GM20000 (cell line): ENCODE measurements at places on chromosomes 11 and 22.

DNA sequence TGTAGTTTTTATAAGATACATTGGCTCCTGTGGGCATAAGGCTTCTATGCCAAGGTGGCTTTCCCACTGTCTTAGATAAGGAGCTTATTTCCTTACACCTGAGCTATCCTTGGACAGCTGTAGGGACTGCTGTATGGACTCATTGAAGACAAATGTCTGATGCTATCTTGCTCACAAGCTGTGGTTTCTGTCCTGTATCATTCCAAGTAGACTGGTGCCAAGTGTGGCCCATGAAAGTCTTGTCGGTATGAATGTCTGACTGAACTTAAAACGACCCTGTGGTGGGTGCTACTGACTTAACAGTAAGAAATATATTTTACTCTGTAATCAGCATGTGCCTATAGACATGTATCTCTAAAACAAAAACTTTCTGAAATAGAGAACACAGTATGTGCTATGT is 45.0 kb downstream of the LARGE2 start:
- DNase-seq, result no peak

DNA sequence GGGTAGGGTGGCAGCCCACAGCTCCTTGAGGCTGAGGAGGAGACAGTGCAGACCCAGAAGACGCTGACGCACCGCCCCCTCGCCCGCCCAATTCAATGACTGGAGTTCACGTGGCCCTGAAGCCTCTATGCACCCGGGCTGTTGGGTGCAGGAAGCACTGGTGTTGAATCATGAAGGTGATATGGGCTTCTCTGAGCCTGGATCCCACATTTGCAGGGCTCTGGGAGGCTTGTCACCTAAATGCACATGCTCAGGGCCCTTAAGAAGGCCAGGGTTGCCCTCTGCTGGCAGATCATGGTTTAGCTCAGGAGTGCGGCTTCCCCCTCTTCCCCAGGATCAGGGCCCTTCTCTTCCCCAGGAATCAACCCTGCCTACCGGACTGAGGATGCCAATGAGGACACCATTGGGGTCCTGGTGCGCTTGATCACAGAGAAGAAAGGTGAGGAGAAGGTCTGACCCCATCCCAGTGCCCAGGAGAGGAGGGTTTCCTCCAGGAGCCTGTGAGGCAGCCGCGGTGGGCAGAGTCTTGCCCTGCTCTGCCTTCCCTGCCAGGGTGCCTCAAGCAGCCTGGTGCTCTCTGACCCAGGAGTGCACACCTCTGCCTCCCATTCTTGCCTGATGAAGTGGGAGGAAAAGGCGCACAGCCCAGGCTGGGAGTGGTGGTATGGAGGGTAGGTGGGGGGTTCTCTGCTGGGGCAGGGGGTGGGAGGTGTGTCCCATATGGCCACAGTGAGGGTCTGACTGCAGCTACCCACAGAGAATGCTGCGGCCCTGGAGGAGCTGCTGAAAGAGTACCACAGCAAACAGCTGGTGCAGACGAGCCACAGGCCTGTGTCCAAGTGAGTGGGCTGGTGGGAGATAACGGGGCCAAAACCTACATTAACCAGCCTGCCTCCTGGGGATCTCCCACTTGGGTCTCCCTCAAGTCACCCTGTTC is 17.5 kb downstream of the RELT start:
- DNase-seq, result peak; percentile 89

DNA sequence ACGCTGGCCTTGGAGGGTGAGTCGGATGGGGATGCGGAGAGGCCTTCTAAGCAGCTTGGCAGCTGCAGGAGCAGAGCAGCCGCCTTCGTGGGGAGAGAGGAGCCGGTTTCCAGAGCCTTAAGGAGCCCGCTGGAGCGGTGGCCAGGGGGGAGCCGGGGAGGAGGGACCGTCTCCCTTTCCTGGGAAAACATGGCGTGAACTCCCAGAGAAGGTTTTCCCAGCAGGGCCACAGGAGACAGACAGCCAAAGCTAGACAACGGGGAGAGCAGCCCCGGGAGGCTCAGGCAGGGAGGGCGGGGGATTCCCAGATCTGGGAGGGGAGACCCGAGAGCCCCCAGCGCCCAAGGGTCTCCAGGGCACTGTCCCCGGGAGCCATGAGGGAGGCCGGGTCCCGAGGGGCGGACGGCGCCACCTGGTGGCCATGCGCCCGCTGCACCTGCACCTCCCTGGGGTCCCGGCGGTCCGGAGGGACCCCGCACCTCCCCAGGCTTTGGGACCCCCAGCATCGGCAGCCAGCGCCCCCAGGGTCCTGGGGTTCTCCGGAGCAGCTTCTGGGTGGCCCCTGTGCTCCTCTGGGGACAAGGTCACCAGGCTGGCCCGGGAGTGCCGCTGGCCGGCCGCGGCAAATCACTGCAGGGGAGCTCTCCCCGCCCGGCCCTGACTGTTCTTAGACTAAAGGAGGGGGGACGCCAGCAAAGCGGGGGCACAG is 2.4 kb upstream of the SYT8 start:
- peak; percentile 90 for DNase-seq

GRCh38 chr11:11142430-11142829 is 210.6 kb downstream of the CSNK2A3 start:
- no peak for DNase-seq

DNA sequence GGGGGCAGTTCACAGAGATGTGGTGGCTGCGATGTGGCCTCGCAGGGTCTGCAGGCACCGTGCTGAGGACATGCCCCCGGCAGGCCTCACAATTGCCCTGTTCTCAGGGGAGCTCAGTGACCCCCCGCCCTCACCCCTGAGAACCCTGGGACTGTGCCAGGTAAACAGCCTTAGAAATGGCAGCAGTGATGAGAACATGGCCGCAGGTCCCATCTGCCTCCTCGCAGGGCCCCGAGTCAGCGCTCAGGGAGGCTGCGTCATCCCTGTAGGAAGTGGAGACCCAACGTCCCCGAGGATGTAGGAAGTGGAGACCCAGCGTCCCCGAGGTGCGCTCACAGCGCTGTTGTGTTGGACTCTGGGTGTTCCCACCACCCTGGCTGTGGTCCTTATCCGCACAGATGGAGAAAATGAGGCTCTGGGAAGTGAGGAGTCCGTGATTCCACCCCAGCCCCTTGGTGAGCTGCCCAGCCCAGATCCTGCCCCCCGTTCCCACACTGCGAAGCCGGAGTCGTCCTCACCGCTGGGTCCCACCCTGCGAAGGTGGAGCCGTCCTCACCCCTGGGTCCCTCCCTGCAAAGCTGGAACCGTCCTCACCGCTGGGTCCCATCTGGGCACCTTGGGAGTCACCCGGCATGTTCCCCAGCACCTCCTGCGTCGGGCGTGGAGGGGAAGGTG is 1086.8 kb downstream of the BRD1 start:
- no peak for DNase-seq

GRCh38 chr11:9615031-9615451 is 41.6 kb downstream of the WEE1 start:
- peak; percentile 78 for DNase-seq

DNA sequence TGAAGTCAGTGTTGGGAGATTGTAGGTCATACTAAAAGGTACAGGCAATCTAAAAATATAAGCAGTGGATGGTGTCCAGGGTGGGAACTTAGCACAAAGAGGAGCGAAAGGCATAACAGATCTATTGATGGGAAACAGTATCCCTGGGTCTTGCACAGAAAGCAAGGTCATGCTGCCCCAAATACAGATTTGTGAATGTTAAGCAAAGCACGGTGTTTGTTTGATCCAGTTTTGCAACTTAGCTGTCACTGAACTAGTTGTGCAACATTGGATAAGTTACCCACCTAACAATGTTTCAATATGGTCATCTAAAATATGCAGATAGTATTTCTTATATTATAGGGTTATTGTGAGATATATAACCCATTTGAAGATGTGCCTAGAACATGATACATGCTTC is 162.9 kb downstream of the BLID start:
- no peak for DNase-seq
